ENCODE measurements at places on chromosomes 4 and X. TPM values are rescaled to one million over a fixed set of nuclear protein-coding genes. Genes with fewer than 3 reads are reported as not detected.

DNA sequence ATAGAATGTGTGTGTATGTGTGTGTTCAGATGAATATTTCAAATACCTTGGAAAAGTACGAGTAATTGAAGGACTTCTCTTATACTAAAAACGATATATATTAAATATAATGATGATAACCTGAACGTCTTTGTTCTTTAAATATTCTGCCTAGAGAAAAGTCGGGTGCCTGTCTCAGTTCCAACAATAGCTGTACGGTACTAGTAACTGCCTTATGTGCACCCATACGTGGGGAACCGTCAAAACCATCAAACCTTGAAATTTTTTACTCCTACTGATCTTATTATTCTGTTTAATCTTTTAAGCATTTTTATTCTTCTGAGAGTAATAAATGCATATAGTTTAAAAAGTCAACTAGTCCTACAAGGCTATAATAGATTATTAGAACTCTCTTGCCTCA lies 1045.7 kb downstream of the C4orf33 start:
- DNase-seq: no peak

DNA sequence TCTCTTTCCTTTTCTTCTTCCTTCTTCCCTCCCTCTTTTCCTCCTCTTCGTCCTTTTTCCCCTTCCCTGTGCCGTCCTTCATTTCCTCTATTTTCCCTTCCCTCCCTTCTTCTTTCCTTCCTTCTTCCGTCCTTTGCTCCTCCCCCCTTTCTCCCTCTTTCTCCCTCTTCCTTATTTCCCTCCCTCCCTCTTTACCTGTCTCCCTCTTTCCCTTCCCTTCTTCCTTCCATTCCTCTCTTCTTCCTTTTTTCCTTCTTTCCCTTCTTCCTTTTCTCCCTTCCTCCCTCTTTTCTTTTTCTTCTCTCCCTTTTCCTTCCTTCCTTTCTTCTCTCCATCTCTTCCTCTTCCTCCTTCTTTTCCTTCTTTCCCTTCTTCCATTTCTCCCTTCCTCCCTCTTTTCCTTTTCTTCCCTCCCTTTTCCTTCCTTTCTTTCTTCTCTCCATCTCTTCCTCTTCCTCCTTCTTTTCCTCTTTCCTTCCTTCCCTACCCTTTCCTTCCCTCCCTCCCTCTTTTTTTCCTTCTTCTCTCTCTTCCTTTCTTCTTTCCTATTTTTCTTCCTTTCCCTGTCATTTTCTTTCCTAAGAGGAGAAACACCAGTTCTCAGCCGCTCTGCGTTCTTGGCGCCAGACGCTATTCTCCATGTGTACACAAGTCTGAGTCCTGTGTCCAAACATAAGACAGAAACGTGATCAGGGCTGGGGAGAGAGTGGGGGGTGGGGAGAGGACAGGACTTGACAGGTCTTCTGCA lies 597.1 kb downstream of the MID1IP1 start:
- no peak for DNase-seq

DNA sequence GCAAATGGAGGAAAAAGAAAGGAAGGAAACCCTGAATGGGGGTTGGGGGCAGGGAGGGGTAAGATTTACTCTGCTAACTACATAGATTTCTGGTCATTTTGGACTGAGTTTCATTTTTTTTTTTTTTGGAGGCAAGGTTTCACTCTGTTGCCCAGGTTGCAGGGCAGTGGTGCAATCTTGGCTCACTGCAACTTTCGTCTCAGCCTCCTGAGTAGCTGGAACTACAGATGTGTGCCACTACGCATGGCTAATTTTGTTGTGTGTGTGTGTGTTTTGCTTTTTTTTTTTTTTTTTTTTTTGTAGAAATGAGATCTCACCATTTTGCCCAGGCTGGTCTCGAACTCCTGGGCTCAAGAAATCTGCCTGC lies 223.5 kb downstream of the APBB2 start:
- DNase-seq: no peak

DNA sequence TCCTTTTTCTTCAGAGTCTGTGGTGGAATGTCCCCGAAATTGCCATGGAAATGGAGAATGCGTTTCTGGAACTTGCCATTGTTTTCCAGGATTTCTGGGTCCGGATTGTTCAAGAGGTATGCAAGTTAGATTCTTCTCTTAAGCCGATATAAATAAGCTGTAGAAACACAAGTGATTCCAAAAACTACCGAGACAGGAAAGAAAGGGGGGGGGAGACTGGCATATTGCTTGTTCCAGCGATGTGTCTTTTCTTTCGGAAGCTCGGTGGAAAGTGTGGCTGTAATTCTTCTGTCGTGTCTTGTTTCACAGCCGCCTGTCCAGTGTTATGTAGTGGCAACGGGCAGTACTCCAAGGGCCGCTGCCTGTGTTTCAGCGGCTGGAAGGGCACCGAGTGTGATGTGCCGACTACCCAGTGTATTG lies 236.9 kb downstream of the DCTD start:
- DNase-seq: no peak

DNA sequence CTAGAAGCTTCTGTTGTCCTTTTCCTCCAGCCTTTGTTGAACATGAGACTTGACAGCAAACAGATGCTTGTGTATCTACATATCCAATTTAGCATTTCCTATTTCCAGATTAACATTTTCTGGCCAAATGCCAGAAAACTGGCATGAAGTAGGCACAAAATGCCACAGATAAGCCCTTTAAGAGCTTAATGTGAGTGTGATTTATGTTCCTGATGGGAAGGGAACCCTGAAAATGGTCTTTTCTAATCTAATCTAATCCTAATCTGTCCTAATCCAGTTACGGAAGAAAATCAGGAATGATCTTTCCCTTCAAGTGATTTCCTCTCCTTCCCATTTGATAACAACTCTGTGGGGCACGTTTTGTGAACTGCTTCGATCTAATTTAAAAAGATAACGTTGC lies 133.0 kb upstream of the C1QTNF7 start:
- no peak for DNase-seq

DNA sequence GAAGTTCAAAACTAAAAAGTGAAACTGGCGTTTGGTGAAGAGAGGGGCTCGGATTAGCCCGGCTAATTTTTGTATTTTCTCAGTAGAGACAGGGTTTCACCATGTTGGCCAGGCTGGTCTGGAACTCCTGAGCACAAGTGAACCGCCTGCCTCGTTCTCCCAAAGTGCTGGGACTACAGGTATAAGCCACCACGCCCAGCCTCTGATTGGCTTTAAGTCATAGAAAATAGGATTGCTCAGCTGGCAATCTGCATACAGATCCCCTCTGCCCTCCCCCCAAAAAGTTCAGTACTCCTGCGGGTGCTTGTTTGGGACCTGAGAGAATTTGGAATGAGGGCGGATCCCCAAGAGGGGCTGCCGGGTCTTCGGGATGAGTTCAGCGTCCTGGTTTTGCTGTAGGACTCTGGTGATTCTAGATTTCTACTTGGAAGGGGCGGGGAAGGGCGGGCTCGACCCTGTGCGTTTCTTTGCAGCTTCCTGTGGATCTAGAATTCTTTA lies 537 bp upstream of the PRKX start:
- DNase-seq: no peak

Gene PRPS1
- 89.5 TPM for total RNA-seq

Gene CNOT6L
- 2.1 TPM for total RNA-seq
